ENCODE measurements at places on chromosomes 4 and X. TPM values are rescaled to one million over a fixed set of nuclear protein-coding genes. Genes with fewer than 3 reads are reported as not detected.

- DNase-seq = no peak
Measured at GRCh38 chr4:11496351-11496829, 67.7 kb upstream of the HS3ST1 start.

- no peak for DNase-seq
Measured at GRCh38 chr4:57044279-57044678, 65.6 kb downstream of the POLR2B start.

DNA sequence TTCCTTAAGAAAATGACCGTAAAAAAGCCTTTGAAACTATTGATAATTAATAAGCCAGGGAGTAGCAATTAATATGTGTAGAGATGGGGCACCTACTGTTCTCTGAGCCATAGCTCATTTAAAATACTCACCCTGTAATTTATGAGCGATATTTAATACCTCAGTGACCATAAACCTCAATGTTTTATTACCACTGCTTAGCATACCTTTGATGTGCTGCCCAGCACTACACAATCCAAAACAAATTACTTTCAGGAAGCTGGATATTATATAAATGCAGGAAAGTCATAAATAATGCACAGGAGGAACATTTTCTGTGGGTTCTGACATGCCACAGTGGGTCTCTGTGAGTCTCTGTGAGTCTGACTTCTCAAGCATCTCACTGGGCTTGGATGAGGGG is 166.1 kb upstream of the RPL34 start:
- DNase-seq = no peak

- no peak for DNase-seq
Measured at GRCh38 chrX:45497290-45497689, 296.6 kb upstream of the DIPK2B start.

PDGFRA gene
- not detected for total RNA-seq

NPNT gene
- 15.4 TPM for total RNA-seq

AGTR2 gene
- not detected for total RNA-seq

- DNase-seq = no peak
Measured at GRCh38 chrX:11960031-11960430, 178.2 kb upstream of the FRMPD4 start.

TTC29 gene
- total RNA-seq = not detected

DNA sequence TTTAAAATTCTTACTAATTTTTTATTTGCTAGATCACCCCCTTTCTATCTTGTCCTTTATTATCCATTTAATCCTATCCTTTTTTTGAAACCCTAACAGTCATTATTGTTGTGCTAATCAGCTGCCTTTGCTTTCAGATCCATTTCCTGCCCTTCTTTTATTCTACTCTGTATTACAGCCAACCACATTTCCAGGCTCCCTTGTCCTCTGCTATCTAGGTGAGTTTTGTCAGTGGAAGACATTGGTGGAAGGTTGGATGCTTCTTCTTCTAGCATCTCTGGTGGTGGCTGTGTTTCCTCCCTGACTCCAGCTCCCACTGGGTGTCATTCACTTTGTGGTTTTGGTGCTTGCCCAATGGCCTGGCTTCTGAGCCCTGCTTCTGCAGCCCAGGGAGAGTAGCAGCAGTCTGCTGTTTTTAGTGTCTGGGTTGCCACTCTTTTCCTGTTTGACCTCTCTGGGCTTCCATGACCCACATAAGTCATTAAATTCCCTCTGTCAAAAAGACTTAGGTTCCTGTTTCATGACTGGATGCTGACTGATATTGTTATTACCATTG is 225.2 kb upstream of the PGRMC2 start:
- DNase-seq = no peak

DNA sequence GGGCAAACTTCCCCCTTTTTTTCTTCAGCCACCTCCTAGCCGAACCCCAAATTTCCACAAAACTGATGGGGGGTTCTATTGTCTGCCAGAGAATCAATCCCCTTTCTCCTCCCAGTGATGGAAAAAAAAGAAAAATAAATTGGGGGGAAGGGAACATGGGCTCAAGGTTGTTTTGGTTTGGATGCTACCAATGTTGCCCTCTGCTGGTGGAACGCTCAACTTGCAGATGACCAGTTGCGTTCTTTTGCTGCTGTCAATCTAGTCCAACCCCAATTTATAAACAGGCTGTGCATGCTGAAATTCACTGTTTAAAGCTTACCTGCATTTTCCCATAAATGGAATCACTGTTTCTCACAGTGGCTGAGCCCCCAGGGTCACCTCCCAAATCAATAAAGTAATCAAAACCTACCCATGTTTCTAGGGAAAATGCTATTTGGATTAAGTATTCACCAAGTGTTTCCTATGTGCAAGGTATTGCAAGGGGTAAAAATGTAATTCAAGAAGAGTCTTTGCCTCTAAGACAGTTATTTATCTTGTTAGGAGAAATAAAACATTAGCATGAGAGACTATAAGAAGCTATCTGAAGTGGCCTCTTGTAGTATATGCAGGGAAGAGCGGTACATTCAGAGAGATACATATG is 116.7 kb upstream of the TMEM164 start:
- DNase-seq = no peak

GRCh38 chr4:104500442-104500841 is 5.7 kb upstream of the CXXC4 start:
- DNase-seq = no peak

All from epithelial cell of proximal tubule (primary cell).